Body of pancreas (tissue), 4 donors: ENCODE measurements at places on chromosomes 12 and 14.

DNA sequence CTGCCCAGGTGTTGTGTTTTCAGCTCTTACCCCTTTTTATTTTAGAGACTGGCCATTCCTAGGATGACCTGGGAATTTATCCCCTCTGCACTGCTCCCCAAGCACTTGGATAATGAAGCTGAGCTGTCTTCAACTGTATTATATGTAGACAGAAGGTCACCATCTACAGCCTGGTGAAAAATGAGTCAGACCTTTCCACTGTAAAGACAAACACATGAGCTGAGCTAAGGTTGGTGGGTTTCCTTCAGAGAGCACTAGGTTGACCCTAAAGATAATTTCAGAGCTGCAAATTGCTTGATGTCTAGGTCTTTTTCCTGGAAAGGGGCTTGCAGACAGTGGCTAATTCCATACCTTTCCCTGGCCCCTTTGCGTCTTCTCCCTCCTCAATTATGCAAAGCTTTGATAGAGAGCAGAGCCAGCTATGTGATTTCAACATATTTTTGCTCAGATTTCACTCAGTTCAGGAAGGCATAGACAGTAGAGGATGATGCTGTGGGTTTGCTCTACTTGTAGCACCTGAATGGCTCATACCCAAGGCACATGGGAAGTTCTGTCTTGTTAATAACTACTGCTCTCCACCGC, 9.2 kb upstream of the IKZF4 start:
- DNase-seq = no peak

DNA sequence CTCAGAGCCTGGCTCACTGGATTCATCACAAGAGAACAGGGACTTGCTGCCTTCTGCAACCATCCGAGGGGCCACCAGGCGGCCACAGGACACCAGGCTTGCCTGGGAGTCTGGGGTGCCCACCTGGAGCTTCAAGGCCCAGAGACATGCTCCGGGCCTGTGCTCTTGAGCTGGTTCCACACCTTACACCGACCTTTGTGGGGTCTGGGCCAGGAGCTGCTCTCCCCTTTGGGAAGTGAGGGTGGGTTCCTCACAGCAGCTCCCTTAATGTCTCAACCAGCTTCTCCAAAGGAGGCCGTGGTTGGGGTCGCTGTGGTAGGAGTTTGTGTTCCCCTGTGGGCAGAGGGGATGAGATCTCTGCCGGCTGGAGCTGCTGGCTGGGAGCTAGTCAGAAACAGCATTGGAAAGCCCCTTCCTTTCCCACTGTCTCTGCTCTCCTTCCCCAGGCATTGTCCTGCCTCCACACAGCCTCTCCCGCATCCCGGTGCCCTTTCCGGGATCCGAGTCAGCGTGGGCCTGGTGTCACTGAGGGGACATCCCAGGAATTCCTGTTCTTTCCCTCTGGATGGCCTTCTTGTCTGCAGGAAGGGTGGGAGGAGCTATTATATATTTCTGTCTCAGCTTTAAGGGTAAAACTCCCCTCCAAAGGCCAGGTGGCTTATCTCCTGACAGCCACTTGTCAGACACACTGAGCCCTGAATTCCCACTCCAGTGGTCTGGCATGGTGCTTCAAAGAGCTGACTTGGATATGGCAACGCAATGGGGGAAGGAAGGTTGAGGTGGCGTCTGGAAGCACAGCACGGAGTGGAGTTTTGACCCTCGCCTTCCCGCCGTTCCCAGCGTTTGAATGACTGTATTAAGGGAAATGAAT, 5.1 kb upstream of the PAPLN start:
- DNase-seq = no peak

- DNase-seq = peak; percentile 95
These were observed 8.6 kb downstream of the SPRYD4 start for GRCh38 chr12:56476972-56477432.

- DNase-seq = no peak
These were observed 97.4 kb upstream of the ATF7IP start for GRCh38 chr12:14268120-14268515.

DNA sequence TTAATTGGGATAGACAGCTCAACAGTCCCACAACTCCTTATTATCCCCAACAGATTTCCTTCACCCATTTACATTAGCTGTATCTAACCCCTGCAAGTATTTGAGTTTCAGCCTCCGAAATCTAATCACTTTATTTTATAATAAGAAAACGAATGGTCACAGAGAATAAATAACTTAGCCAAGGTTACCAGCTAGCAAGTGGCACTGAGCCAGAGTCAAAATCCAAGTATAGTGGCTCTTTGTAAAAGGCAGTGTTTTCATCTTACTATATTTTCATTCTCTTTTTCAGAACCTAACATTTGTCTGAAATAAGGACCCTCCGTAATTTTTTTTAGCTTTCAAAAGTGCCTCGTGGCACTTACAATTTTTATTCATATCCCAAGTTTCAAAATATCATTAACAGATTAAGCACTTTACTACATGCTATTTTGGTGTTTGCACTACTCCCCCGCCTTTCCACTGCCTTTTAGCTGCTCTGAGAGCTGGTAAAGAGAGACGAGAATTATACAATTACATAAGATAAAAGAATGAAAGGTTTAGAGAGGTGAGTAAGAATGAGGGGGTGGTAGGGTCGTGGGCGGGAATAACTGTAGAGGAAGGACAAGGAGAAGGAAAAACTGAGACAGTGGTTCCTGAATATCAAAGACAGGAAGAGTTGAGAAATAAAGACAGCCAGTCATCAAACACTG, 3.7 kb upstream of the USP15 start:
- DNase-seq = peak; percentile 57

DNA sequence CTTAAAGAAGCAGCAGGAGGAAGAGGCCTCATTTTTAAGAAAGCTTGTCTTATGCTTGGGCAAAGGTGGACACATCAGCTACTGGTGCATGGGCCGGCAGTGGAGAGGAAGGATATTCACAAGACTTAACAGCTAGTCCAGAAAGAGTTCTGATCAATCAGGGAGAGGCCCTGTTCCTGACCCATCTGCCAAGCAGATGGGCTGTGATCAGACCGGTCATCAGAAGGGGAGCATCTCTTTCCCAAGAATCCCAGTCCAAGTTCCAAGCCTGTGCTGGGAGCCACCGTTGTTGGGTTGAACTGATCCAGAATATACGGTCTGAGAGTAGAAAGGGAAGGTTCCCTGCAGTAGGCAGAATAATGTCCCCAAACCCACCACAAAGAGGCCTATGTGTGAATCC, 32.7 kb upstream of the SOCS2 start:
- DNase-seq = no peak

GRCh38 chr14:50051706-50052105, 64.7 kb downstream of the VCPKMT start:
- no peak for DNase-seq

- DNase-seq = no peak
These were observed 92.7 kb upstream of the PRMT8 start for GRCh38 chr12:3398196-3398789.

GRCh38 chr12:95463050-95463449, 10.9 kb upstream of the METAP2 start:
- no peak for DNase-seq

GRCh38 chr12:125954362-125954761, 889.1 kb downstream of the AACS start:
- DNase-seq = no peak

DNA sequence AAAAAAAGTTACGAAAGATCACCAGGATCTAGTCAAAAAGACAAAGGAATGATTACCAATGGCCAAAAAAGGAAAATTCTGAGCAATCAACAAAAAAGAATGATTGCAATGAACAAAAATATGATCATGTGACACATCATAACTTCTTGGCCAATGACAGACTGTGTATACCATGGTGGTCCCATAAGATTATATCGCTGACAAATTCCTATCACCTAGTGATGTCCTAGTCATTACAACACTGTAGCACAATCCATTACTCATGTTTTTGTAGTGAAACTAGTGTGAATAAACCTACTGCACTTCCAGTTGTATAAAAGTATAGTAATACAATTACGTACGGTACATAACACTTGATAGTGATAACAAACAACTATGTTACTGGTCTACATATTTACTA, 12.3 kb downstream of the SEL1L start:
- no peak for DNase-seq

DNA sequence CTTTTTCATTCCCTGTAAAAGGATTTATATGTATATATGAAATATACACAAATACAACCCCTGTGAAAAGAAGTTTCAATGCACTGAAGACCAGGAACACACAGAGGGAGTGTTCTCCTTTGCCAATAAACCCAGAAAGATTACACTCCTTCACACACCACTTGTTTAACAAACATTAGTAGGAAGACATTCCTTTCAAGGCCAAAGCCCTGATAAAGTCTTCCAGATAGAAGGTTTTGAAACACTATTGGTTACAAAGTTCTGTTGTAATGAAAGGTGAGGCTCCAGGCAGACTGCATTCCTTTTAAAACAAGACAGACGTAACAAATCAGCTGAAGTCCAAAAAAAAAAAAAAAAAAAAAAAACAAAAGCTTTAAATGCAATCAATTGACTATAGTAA, 81.0 kb downstream of the PTPN21 start:
- DNase-seq = no peak

DNA sequence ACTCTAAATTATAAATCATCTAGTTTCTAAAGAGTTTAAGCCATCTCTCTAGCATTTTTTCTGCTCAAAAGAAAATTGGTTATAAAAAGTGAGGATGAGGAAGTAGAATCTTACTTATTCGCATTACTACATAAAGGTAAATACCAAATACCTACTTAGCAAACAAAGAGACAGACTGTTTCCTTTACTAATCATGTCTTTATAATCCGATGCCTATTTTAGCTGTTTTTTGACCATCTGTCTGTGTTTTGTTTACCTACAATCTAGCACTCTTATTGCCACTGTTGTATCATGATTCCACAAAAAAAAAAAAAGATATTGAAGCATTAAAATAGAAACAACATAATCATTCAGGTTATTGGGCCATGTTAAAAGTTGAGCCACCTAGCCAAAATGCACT, 396.2 kb downstream of the PAWR start:
- no peak for DNase-seq

GRCh38 chr14:104277416-104278213, 139.2 kb downstream of the KIF26A start:
- no peak for DNase-seq

DNA sequence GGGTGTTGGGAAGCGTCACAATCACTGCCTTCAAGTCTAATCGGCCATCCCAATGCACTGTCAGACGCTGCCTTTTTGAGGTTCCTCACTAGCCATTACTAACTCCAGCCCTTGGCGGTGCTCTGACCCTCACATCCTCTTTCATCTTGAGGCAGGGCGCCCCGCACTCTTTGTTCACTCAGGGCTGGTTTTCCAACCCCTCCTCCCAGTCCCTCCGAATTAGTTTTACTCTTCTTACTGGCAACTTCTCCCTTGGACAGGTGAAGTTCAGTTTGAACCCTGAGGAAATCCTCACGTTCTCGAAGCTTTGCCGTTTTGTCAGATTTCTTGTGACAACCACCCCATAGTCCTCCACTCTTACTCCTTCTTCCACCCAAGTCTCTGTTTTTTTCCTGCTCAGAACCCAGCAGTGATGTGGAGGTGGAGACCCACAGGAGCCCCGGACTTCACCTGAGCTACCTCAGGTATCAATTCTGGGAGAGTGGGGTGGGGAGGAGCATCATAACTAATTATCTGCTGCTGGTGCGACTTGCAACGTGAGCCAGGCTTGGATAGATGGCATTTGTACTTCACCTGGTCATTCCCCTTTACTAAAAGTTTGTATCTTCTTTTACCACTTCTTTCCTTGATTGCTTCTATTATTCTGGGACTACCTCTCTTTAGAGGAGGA, 757 bp downstream of the ZC3H10 start:
- DNase-seq = no peak

GRCh38 chr12:46915836-46916235, 90.0 kb upstream of the SLC38A4 start:
- no peak for DNase-seq

DNA sequence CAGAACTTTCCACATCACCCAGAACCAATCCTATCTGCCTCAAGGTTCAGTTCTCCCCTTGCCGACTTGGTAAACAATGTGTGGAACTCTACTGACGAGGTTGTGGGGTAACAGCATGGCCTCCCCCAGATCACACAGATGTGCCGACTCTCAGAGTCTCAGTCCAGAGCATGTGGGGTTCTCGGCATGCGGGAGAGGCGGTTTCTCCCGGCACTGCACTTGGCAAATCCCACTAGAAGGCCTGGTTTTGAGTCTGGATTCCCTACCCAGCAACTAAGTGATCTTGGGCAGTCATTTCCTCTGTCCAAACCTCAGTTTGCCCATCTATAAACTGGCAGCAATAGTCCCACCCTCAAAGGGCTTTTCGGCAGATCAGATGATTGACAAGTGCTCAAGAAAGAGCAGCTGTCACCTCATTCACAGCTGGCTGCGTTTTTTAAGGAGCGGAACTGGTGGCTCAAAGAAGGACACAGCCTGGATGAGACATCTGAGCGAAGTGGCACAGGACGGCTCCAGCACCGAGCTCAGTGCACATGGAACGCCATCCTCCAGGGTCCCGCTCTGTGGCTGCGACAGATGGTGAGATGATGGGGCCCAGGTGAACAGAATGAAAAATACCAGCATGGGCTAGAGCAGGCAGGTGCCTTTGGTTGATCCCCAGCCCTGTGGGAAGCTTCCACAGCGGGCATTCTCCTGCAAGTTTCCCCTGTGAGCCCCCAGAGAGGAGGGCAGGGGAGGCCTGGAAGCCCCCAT, 7.3 kb downstream of the TESC start:
- DNase-seq = peak; percentile 34

DNA sequence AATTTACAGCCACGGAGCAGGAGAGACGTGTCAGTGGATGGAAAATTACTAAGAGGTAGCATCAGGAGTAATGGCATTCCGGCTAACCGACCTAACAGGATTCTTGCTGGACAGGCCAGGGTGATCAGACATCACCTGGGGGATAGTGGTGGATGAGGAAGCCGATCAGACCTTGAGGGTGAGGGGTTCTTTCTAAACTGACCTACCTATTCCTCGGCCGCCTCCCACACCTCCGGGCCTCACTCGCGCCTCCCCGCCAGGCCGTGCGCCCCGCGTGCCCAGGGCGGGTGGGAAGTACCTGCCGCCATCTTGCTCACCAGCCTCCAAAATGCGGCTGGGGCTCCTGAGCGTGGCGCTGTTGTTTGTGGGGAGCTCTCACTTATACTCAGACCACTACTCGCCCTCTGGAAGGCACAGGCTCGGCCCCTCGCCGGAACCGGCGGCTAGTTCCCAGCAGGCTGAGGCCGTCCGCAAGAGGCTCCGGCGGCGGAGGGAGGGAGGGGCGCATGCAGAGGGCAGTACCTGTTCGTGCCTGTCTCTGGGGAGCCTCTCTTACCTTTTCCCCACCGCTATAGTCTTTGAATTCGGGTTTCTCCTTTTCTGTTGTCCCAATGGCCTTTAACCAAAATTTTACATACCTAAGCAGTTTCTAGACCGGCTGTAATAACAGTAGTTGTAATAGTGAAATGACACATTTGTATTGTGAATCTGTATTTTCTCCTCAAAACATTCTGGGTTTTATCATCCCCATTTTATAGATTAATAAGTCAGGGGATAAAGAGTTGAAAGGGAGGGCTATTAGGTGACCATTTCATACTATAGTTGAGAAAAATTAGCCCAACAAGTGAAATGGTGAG, at the start of gene TMPRSS12:
TSS of gene TMPRSS12 (plus strand) at position 290 of the 857 bp plus-strand sequence. CDS start at position 329, 39 bp downstream.
- DNase-seq = peak; percentile 40

- no peak for DNase-seq
These were observed 62.7 kb downstream of the ERC1 start for GRCh38 chr12:1053690-1054089.
